ENCODE measurements at places on chromosomes 2 and 18.

GRCh38 chr2:39875182-39875913 is 96.3 kb upstream of the THUMPD2 start:
- peak; percentile 93 for DNase-seq

DNA sequence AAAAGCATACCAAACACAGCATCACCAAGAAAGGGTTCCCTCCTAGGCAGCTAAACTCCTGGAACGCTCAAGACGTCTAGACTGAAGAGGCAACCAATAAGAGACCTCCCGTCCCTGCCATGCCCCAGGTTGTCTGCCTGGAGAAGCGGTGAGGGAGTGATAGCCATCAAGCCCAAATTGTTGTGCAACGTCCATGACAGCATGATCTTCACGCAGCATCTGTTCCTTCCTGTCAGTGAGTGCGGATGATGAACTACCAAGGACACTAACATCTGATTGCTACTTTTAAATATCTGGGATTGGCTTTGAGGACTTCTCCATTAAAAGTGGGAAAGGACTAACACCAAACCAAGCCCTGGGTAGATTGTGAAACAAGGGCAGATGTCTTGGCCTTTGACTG is 149.7 kb downstream of the TXNL1 start:
- DNase-seq, result no peak

DNA sequence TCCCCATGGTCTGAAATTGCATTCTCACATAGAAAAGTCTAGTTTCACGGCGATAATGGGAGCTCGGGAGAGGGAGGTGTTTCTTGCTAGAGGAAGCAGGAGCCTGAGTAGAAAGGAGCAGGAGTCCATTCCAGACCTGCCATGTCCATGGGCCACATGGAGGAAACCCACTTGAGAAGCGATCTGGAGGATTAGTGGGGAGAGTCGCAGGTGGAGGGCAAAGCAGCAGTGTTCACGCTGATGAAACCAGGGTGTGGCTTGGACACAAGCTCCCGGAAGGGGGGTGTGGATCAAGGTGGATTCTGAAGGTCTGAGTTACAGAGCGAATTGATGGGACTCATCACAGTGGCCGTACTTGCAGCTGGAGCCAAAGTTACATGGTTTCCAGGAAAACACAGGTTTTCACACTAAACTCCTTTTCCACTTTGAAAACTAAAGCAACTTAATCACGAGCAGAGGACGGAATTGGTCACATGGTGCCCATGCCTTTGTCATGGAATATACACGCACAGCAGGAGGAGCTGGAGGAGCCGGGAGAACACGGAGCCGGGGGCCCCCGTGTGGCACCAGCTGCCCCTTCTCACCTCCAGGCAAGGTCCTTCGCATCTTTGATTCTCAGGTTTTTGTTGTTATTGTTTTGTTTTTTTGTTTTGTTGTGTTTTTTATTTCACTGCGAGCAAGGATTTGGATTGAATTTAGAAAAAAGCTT is 255.1 kb upstream of the MYT1L start:
- no peak for DNase-seq

DNA sequence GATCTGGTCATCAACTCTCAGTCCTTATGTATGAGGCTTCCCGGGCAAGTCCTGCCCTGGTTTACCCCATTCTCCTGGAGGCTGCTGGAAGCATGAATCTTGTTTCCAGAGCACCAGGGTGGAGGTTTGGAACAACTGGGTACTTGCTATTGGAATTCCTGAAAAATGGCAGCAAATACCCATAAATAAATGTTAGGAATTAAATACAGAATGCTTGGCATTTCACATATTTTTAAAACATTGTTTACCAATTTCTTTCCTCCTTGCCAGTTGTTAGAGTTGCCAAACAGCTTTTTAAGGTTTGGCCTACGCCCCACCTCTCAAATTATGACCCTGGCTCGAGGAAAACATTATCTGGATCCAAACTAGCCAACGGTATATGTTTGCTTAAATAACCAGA is 90.6 kb upstream of the ZCCHC2 start:
- no peak for DNase-seq

GRCh38 chr18:59898093-59898492 is 1.7 kb upstream of the PMAIP1 start:
- no peak for DNase-seq

- DNase-seq, result no peak
Observed at GRCh38 chr2:156874707-156875106, 382.8 kb upstream of the GALNT5 start.

- DNase-seq, result peak; percentile 45
Observed at GRCh38 chr2:61853086-61853846, 594 bp downstream of the FAM161A start.

DNA sequence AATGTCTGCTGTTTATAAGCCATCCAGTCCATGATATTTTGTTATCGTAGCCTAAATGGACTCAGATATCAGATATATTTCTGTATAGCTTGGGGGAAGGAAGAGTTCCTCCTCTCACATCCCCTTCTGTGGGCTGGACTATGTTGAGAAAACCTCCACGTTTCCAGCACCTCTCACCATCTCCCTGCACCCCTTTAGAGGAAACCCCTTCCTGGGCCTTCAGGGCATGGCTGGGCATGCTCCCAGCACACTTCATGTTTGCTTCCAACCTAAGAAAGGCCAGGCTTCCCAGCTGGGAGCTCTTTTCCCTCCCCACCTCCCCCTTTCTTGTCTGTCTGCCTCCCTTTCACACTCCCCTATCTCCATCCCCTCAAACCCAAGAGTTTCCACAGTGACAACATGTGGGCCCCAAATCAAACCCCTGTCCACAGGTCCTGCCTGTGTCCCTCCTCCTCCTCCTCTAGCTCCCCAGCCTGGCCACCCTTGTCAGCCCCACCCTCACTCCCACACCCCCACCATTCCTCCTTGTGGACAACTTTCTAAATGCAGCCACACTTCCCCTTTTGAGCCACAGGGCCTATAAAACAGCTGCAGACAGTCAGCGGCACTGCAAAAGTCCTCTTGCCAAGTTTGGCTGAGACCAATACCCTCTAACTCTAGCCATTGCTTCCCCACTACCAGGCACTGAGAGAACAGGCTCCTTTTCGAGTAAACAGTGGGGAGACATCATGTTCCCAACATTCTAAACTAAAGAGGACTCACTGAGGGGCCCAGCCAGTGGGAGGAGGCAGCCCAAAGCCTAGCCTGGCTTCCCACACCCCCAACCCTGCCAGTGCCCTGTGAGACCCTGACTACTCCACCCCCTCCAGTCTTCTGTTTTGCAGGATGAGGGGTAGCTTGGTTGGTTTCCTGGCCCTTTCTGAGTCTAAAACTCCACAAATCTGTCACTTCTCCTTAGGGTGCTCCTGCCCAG is 120.5 kb downstream of the ZFP36L2 start:
- DNase-seq, result peak; percentile 48

- no peak for DNase-seq
Observed at GRCh38 chr2:218021536-218022071, 18.8 kb upstream of the TNS1 start.

DNA sequence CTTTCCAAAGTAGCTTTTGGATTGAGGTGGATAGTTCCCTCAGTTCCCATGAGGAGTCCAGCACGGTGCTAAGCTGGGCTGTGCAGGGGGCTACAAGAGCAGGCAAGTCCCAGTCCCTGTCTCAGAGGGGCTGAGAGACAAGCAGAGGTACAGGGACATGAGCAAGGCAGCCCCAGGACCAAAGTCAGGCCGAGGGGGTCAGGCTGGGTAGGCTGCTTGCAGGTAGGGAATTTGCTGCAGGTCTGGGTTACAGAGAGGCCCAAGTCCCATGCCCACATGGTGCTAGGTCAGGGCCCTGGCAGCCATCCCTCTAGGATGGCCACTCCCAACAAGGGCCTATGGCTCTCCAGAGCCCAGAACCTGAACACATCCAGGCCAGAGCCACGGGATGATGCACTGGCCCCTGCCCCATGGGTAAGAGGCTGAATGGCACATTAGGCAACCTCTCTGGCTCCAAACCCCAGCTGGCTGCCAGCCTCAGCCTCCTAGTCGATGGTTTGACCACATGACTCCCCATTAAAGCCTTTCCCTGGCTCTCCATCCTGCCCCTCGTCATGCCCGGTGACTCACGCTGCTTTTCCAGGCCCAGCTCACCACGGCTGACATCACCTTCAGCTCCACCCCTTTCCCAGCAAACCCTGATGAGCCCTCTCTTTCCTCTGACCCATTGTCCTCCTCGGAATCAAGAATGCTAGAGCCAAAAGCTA is 83.7 kb downstream of the SDC1 start:
- DNase-seq, result peak; percentile 99

DNA sequence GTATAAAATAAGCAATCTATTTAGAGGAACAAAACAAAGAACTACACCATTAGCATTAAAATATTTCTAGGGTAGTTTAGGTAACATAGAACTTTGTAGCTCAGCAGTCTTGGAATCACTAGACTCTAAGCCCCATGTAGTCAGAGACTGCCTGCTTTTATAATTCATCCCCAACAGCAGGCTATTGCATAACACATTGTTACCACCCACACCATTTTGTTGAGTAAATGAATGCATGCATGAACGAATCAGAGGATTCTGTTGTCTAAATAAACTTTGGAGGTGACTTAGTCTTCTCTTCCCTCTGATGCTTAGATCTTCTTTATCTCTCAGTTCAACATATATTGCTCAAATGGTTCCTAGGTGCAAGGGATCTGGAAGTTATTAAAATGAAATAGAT is 167.6 kb upstream of the TNP1 start:
- DNase-seq, result no peak

DNA sequence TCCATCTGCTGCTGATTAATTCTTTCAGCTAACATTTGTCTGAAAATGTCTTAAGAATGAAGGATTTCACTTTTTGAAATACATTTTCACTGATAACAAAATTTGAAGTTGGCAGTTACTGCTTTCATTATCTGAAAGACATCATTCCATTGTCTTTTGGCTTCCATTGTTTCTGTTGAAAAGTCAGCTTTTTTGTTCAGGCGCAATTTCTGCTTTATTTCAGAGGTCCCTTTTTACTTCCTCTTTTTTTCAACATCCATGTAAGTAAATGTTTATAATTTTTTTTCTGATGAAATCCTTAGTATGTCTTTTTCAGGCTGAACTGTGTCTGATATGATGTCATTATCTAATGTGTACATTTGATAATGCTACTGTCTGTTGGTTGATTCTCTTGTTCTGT is 184.2 kb downstream of the RND3 start:
- DNase-seq, result peak; percentile 22

DNA sequence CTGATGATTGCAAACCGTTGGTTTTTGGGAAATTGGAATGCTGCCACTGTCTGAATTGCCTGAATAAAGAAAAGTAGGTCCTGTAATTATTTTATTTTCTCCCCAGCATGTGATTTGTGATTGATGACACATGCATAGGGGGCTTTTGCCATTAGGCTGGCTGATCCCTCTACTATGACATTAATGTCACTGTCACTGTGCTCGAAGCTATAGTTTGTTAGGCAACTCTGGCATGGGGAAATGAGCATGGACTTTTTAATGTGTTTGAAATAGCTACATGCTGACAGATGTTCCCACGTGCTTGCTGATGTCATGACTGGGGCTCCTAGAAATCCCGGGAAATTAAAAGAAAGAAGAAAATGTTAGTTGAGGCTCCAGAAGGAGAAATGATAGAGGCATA is 99.1 kb downstream of the HRH4 start:
- no peak for DNase-seq

DNA sequence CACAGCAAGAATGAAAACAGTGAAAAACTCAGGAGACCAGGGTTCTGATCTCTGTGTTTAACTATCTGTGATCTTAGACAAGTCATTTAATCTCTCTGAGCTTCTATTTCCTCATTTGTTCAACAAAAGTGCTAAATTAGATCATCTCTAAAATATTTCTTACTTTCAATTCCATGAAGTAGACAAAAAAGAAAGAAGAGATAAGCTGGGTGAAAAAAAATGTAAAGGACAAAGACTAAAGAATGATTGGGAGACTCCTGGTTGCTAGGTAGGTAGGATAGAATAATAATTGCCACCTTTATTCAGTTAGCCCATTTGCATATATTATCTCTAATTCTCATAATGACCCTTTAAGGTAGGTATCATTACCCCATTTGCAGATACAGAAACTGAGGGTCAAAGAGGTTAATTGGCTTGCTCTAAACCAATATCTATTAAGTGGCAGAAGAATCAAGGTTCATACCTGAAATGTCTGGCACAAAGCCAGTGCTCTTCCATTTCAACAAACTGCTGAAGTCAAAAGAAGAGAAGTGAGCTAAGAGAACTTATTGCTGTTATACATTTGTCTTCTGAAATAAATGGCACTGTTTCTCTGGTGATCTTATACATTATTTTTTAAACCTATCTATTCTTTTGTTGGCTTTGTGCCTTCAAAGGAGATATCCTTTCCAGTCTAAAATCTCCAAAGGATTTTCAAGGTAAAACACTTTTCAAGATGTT is 141.7 kb downstream of the OTX1 start:
- no peak for DNase-seq

DNA sequence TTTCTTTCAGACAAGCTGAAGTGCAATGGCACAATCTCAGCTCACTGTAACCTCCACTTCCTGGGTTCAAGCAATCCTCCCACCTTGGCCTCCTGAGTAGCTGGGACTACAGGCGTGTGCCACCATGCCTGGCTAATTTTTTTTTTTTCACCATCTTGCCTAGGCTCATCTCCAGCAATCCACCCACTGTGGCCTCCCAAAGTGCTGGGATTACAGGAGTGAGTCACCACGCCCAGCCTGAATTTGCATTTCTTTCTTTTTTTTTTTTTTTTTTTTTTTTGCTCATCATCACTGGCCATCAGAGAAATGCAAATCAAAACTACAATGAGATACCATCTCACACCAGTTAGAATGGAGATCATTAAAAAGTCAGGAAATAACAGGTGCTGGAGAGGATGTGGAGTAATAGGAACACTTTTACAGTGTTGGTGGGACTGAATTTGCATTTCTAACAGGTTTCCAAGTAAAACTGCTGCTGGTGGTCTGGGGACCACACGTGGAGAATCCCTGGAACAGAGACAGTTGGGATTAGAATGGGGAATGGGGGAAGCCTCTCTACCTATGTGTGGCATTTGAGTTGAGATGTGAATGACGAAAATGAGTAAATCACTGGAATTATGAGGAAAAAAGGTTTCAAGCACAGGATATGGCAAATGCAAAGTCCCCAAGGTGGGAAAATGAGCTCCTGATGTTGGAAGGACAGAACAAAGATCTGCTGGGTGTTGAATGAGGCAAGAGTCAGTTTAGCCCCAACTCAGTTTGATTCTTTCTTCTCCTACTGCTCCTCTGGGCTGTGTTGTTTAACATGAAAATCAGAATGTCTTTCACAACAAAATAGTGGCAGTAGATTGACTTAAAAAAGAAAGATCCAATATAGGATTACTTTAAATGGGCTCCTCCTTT is 88.8 kb upstream of the MAP4K4 start:
- peak; percentile 39 for DNase-seq

DNA sequence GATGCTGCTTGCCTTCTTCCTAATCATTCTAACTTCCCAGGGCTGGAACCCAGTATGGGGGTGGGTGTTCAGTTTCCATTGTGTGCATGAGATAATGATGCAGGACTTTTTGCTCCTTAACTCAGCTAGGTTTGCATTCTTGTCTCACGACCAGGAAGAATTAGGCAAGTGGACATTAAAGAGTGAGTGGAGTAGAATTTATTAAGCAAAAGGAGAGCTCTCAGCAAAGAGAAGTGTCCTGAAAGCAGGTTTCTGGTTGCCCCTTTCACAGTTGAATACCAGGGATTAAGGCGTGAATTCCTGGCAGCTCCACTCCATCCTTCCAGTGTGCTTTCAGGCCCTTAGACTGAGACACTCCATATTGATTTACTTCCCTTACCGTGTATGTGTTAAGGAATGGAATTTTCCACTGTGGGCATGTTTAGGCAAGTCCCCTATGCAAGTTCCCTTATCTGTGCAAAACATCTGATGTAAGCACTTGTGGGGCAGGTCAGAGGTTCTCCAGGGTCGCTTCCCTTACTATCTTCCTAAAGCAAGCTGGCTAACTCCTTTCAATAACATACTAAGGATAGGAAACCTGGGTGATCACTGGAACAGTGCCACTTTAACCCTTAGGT is 126.5 kb downstream of the GPR39 start:
- DNase-seq, result no peak
